ENCODE measurements at places on chromosomes 3 and 15.

GRCh38 chr3:197364410-197365071 is 66.1 kb upstream of the DLG1 start:
- no peak for DNase-seq

- DNase-seq = no peak
These were observed 60.6 kb upstream of the RPL35A start for GRCh38 chr3:197889204-197889930.

DNA sequence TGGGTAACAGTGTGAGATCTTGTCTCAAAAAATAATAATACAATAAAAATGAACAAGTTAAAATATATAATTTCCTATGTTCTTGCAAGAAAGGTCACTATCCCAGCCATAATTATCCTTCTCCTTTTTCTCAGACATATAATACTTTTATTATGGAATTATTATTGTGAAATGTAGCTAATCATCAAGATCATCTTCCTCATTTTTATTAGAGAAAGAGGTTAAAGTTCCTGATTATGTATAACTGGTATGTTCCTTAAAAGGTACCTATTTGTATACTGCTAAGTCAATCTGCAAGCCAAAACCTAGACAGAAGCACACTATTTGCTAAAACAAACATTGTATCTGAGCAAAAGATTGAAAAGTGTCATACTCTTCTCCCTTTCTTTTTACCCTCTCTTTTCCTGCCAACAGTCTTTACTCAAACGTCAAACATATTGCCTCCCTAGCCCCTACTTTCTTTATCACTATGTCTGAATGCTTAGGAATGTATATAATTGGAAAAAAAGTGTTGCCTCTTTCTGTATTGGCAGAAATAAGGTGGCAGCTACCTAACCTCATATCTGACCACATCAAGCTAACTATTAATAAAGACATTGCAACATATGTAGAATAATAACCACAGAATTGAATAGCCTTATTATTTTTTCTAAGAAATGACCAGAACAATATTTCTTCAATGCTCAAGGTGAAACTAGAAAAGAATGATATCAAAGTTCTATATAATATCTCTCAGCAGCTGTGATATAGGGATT is 18.5 kb downstream of the SEC11A start:
- no peak for DNase-seq

GRCh38 chr15:72105111-72105510 is 12.8 kb downstream of the MYO9A start:
- DNase-seq = no peak

GRCh38 chr3:17986348-17986816 is 244.0 kb upstream of the TBC1D5 start:
- DNase-seq = no peak

All from astrocyte of the cerebellum (primary cell).